Right forelimb (tissue), 1 donor: ENCODE measurements at places on chromosomes 12 and 14.
A peak's percentile ranks its signal among the peaks of the same experiment; 100 is the strongest.

DNA sequence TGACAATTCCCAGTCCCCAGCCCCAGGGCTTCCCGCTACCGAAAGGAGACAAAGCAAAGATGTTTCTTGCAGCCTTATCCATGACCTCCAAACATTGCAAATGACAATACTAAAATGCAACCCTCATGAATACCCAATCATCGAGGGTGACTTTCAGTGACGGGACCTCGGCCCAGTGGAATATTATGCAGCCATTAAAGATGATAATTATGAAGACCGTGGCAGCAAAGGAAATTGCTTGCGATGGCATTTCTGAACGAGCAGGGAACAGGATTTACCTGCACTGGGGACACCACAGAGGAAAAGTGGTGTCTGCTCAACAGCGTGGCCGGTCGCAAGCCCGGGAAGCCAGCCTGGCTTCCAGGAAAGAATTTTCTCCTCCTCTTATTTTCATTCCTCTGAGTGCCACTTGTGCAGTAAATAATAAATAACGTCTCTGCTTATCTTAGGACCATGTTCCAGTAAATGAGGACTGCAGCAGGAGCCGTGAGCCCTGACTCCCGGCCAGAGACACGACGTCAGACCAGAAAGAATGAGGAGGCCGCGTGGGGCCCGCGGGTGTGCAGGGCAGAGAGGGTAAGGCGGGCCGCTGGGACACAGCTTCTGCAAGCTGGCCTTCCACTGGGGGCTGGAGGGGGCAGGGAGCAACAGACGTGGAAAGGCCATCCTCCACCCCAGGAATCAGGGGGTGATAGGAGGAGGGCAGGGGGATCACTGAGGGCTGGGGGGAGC lies 6.6 kb downstream of the C14orf180 start:
- DNase-seq: no peak

GRCh38 chr12:24197532-24197931 lies 248.1 kb upstream of the SOX5 start:
- DNase-seq: no peak

DNA sequence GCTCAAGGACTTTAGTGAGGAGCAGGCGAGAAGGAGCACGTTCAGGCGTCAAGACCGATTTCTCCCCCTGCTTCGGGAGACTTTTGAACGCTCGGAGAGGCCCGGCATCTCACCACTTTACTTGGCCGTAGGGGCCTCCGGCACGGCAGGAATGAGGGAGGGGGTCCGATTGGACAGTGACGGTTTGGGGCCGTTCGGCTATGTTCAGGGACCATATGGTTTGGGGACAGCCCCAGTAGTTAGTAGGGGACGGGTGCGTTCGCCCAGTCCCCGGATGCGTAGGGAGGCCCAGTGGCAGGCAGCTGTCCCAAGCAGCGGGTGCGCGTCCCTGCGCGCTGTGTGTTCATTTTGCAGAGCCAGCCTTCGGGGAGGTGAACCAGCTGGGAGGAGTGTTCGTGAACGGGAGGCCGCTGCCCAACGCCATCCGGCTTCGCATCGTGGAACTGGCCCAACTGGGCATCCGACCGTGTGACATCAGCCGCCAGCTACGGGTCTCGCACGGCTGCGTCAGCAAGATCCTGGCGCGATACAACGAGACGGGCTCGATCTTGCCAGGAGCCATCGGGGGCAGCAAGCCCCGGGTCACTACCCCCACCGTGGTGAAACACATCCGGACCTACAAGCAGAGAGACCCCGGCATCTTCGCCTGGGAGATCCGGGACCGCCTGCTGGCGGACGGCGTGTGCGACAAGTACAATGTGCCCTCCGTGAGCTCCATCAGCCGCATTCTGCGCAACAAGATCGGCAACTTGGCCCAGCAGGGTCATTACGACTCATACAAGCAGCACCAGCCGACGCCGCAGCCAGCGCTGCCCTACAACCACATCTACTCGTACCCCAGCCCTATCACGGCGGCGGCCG lies 1.1 kb downstream of the PAX9 start:
- DNase-seq: peak; percentile 56

DNA sequence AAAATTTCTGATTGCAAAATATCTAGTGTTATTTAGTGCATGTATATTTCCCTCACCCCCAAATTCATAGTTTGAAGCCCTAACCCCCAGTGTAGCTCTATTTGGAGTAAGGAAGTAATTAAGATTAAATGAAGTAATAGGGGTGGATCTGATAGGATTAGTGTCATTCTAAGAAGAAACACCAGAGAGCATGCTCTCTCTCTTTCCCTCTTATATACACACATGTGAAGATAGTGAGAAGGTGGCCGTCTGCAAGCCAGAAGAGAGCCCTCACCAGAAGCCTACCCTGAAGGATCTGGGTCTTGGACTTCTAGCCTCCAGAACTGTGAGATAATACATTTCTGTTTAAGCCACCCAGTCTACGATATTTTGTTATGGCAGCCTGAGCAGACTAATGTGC lies 120.3 kb downstream of the TMEM30B start:
- DNase-seq: no peak

DNA sequence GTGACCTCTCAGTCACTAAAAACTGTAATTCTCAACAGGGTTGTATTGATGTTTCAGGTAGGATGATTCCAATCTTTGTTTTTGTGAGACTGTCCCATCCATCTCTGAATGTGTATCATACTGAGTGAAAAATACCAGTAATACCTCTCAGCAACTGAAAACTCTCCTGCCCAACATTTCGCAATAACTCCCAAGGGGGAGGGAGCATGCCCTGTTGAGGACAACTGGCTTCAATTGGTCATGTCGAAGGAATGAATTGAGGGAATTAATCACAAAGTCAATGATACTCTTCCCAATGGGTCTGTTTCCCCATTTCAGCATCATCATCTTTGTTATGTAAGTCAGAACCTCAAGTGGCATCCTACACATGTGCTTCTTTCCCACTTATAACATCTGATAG lies 102.4 kb upstream of the E2F7 start:
- DNase-seq: no peak

DNA sequence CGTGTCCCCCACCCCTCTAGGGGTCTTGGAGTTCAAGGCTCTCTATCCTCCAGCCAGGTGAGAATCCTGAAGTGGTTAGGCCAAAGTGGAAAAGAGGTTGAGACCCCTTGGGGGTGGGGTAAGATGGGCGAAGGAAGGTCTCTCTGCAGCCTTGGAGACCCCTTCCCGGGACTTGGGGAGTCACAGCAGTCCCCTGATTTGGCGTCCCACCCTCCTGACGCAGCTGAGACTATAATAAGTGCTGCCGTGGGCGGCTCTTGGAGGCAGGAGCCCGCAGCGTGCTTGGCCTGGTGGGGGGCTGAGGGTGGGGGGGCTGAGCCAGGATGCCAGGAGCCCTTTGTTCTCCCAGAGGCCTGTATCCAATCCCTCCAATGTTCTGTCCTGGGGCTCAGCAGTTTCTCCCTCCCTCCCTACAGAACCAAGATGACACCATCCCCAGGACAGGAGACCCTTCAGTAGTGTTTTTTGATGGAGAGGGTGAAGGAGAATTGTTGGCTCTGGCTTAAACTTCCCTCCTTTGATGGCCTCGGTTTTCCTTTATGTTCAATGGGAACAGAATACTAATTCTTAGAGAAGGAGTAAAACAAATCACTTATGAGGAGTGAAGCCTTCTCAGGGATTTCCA lies 1.5 kb upstream of the AGAP2 start:
- DNase-seq: no peak

- no peak for DNase-seq
Measured at GRCh38 chr12:82414926-82415325, 56.6 kb downstream of the METTL25 start.

- no peak for DNase-seq
Measured at GRCh38 chr12:6285532-6286306, 24.8 kb upstream of the PLEKHG6 start.

GRCh38 chr12:62882140-62882539 lies 52.8 kb downstream of the PPM1H start:
- DNase-seq: no peak

DNA sequence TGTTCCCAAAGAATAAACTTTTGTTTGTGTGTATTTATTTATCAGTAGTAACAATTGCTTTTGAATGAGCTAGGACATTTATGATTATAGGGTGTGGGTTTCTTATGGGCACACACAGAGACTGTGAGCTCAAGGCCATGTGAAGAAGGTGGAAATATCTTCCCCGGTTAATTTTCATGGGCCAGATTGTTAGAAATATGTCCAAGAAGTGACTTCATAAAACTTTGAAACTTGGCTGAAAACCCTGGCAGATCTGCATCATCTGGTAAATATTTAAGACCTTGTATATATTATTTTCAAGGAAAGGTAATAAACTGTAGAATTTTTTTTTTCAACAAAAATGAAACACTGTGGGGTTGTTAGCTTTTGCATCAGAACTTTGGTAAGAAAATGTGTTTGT lies 53.5 kb upstream of the RNU6-8 start:
- DNase-seq: no peak

- DNase-seq: no peak
Measured at GRCh38 chr12:78181544-78182162, 351.0 kb downstream of the NAV3 start.

- DNase-seq: no peak
Measured at GRCh38 chr14:104545942-104546501, 33.5 kb upstream of the C14orf180 start.
